ENCODE measurements at places on chromosomes 3 and 15.

DNA sequence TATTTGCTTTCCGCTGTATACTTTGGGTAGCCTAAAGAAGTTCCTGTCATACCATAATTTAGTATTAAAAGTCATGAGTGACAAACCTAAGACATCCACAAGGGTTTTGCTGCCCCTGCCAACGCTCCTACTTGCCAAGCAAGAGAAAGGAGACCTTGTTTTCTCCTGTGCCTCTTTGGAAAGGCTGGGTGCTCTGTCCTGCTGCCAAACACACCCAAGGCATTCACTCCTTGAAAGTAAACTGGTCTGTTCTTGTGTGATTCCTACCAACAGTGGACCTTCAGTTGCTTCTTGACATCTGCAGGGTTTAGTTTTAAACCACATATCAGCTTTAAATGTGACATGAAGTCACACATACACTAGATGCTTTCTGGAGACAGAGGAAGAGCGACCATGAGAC is 295.4 kb downstream of the SLC9A9 start:
- DNase-seq: no peak

- no peak for DNase-seq
Measured at GRCh38 chr3:178474526-178474925, 61.7 kb upstream of the KCNMB2 start.

- DNase-seq: no peak
Measured at GRCh38 chr3:48949376-48949717, 30.7 kb downstream of the ARIH2 start.

DNA sequence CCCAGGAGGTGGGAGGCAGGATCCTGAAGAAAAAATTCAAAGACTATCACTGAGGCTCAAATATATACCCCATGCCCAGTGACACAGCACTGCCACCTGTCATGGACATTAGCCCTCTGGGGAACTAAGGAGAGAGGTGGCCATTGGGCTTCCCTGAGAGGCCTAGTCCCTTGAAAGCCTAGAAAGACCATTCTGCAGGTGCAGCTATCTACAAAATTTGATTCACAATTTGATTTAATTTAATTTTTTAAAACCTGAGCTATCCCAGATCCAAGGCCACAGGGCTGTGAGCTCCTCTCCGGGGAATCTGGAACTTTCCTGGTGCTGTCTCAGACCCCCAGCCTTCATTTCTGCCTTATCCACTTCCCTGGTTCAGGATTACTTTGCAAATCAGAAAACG is 16.9 kb upstream of the KLHL24 start:
- DNase-seq: no peak

DNA sequence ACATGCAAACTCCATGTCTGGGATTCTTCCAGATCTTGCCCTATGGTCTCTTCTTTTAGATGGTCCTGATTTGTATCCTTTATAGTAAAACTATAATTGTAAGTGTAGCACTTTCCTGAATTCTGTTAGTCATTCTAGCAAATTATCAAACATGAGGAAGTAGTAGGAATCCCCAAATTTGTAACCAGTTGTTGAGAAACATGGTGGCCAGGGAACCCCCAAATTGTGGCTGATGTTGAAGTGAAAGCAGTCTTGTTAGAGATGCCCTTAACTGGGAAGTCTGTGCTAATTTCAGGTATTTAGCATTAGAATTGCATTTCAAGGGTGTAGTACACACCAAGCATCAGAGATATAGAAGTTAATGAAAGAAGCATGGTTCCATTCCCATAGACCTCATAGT is 180.4 kb upstream of the STT3B start:
- DNase-seq: no peak

DNA sequence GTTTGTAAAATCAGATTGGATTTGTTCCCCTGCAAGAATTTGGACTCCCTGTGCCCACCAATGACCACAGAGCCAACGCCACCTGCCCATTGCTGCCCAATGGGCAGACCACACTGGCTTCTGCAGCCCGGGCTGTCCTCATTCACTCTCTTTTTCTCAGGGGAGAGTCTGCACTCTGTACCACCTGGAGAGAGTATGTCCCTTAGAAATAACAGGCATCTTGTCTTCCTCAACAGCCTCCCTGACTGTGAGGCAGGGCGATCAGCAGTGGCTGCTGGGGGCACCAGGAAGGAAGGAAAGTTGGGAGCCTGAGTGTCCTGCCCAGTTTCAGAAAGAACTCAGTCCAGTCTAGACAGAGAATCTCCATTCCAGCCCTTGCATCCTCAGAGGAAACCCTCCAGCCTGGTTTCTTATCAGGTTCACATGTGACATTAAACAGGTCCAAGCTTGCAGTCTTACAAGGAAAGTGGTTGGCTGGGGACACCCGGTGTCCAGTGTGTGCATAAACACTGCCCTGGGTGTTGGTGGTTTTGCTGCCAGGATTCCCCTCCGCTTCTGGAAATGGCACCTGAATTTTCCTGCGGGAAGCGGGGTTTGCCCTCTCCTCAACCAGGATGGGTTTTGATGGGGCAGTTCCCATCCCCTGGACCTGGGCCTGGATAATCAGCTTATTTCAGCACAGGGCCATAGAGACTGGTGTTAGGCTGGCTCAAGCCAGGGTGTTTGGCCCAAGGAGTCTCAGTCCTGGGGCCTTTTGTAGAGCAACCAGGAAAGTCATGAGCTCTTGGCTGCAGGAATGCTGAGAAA is 37.2 kb downstream of the SSUH2 start:
- DNase-seq: no peak

DNA sequence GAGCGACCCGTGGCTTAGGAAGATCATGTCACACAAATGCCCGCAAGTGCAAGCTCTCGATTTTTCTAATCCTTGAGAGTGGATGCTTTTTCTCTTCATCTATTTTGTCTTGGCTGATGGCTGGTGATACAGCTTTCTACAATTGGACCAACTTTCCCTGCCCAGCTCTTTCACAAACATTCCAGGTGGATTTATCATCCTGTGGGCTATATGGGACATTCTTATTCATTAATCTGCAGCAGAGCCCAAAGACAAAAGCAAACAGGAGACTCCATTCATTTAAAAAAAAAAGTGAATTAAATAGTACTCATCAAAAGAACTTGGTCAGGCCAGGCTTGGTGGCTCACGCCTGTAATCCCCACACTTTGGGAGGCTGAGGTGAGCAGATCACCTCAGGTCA is 14.2 kb upstream of the TSEN2 start:
- DNase-seq: no peak

- no peak for DNase-seq
Measured at GRCh38 chr3:65963787-65964677, 74.7 kb downstream of the MAGI1 start.

GRCh38 chr3:182947888-182948287 is 32.5 kb downstream of the DCUN1D1 start:
- peak; percentile 77 for DNase-seq

DNA sequence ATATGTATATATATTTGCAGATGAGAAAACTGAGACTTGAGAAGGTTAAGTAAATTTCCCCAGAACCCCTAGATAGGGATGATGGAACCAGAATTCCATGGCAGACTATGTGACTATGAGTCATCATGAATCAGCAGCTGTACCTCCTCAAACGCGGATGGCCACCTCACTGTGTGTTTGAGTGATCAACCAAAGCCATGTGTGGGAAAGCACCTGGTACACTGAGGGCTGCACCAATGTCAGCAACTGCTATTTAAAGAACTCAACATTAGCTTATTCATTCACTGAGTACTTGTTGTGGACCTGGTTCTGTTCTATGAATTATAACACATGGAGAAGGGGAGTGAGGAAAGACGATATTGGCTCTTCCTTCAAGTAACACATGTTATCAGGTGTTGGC is 377.0 kb downstream of the GAP43 start:
- no peak for DNase-seq

GRCh38 chr3:187975561-187976364 is 178.2 kb upstream of the LPP start:
- DNase-seq: no peak

DNA sequence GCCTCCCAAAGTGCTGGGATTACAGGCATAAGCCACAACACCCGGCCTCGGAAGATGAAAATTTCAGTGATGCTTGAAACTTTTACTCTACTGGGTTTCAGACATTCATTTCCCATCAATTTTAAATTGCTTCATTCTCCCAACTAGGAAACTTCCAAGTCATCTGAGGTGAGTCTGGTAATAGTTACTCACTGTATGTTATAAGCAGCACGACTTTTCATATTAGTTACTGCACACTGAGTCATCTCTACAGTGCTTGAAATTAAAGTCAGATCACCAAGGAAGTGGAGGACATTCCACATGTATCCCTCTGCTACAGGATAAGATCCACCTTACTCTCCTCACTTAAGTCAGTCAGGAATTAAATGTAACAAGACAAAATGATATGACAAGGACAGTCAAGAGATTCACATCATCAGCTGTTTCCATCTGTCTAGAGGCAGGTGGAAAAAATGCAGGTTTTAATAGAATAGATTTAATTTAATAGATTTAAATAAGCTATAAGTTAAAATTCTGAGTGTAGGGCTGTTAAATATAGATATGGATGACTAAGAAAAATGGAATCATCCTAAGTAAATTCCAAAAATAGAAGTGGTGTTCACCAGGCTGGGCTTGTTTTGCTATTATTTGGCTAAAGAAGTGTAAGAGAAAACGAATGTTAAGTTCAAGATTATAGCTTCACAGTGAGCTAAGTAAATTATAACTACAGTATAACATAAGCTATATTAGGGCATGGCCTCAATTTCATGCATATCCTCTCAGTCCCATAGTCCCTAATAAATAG is 104.4 kb downstream of the TMCO5A start:
- DNase-seq: no peak

GRCh38 chr15:89429023-89429422 is 67.4 kb downstream of the RHCG start:
- no peak for DNase-seq

GRCh38 chr3:167480748-167481147 is 6.9 kb upstream of the SERPINI2 start:
- DNase-seq: no peak

- DNase-seq: no peak
Measured at GRCh38 chr3:151501171-151501922, 40.5 kb upstream of the IGSF10 start.

DNA sequence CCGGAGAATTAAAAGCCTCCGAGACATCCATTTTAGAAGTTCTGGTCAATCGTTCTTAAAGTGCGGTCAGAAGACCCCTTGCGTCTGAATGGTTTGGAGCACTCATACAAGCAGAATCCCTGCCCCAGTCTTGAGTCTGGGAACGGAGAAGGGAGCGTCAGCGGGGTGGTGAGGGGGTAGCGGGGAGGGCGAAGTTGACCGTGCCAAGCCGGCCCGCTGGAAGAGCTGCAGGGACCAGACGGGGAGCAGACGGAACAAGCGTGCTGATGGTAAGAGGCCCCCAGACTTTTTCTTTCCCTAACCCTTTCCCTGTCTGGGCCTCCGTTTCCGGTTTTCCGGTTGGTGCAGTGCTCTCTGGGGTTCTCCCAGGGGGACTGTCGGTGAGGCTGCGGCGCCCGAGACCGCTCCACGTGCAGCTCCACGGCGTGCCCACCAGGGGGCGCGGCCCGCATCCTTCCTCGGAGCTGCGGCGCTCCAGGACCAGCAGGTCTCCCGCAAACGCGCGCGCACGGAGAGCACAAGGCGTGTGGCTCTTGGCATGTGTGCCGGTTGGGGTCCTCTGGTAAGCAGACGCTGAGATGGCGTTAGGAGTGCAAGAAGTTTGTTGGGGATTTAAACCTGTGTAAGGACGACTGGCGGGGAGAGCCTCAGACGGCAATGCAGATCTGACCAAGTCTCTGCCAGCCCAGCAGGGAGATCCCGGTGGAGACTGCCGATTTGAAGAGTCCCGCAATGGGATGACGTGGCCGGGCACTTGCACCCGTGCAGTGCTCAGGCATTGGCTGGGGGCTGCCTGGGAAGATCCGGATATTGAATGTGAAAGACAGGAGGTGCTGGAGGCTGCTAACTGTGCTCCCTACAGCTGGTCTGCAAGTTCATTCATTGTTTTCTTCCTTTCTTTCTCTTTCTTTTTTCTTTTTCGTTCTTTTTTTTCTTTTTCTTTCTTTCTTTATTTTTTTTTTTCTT is 19.2 kb upstream of the CORO2B start:
- peak; percentile 64 for DNase-seq

DNA sequence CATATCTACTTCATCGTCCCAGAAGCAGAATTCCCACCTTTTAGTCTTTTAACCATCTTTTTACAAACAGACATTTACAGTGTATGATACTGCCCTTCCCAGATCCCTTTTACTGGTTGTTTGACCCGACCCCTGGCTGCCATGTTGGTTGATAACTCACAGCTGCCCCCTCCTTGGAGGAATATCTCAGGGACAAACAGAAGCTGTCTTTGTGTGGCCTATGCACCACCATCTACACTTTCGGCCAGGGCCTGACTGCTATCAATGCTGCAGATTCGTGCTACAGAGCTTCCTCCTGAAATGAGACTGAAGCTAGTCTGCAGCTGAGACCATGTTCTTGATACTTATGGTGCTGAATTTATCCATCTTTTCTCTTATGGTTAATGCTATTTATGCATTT is 6.6 kb upstream of the POLQ start:
- DNase-seq: no peak

GRCh38 chr15:66733976-66734375 is 31.9 kb downstream of the SMAD6 start:
- no peak for DNase-seq

GRCh38 chr15:54321426-54321825 is 343.2 kb downstream of the UNC13C start:
- no peak for DNase-seq
